Activated CD4-positive, alpha-beta T cell treated with anti-CD3 and anti-CD28 coated beads, Interleukin-2, amount 50 U/mL, for 1 hour (primary cell): ENCODE measurements at places on chromosomes 16 and 17.
A peak's percentile ranks its signal among the peaks of the same experiment; 100 is the strongest.

DNA sequence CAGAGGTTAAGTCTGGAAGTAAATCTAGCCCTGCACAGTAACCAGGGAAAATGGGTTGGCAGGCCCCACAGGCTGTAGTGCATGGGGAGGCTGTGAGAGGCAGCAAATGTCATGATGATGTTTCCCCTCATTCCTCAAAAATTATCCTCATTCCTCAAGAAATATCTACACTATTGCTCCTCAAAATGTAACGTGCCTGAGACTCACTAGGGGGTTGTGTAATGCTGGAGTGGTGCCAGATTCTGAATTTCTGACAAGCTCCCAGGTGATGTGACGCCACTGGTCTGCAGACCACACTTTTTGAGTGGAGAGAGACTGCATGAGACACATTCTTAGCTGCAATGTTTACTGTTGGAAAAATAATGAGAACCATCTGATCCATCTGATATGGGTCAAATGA, 1.2 kb upstream of the MPP3 start:
- no peak for DNase-seq

GRCh38 chr16:9128346-9129342, 37.2 kb downstream of the HAPSTR1 start:
- DNase-seq, result no peak

DNA sequence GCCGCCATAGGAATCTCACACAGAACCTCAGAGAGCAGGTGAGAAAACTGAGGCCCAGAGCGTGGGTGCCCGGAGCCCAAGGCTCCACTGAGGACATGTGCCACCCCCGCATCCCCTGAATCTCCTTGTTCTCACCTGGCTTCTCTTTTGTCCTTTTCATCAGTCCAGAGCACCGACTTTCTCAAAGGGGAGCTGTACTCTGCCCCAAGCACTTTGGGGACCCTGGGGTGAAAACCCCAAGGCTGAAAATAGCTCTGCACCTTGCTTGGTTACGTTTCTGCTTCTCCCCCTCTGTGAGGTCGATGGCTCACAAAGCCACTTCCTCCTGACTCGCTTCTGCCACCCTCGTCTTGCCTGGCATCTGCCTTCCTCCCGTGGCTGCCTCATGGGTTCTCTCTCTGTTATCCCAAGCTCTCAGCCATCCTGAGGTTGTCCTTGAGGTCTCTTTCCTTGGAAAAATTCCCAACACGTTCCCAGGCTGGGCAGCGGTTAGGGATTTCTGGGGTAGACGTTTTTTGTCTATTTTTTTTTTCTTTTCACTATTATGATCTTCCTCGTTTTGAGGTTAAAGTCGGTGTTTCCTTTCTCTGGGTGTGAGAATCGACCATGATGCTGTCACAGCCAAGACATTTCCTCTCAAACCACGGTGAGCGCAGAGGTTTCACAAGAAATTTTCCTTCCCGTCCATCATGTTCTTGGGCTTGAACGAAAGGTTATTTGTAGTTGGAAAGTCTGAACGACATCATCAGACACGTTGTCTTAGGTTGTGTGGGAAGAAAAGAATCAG, 37.2 kb downstream of the IRF8 start:
- peak; percentile 60 for DNase-seq

GRCh38 chr17:37648555-37648954, 5.3 kb upstream of the DDX52 start:
- no peak for DNase-seq

DNA sequence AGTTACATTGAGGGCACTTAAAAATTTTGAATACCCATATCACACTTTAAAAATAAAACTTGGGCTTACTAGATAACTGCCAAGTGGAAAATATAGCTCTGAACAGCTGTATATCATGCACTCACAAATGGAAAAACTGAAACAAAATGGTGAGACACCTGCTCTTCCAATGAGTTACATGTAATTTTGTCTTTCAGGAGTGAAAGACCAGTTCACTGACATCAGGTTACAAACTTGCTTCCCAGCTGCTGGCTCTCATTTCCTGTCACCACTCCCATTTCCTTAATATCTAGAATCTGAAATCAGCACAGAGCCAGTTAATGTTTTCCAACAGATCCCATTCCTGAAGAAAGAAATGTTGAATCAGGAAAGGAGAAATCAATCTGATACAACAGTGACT, 10.8 kb downstream of the CSNK2A2 start:
- DNase-seq, result no peak

- DNase-seq, result no peak
Observed at GRCh38 chr17:67046398-67046797, 2.0 kb downstream of the CACNG1 start.

GRCh38 chr16:8084882-8085281, 505.4 kb downstream of the TMEM114 start:
- DNase-seq, result no peak

DNA sequence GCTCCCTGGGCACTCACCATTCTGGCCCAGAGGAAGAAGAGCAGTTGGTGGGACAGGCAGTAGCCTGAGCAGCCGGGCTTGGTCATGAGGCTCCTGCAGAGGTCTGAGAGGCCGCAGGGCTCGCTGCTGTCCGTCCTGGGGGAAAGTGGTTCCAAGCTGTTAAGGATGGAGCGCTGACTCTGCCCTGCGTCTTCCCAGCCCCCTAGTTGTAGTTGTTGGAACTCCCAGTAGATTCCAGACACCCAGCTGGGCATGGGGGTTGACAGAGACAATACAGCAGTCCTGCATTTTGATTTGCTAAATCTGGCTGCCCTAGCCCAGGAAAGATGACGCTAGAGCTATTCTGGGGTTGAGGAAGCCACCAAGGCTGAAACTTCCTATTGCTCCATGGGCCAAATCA, 7.3 kb downstream of the C16orf89 start:
- DNase-seq, result no peak

GRCh38 chr17:8226536-8227237, 16.3 kb upstream of the AURKB start:
- no peak for DNase-seq

- no peak for DNase-seq
Observed at GRCh38 chr17:47733674-47734410, 806 bp downstream of the TBX21 start.

- no peak for DNase-seq
Observed at GRCh38 chr17:11871773-11872172, 125.5 kb downstream of the ZNF18 start.

DNA sequence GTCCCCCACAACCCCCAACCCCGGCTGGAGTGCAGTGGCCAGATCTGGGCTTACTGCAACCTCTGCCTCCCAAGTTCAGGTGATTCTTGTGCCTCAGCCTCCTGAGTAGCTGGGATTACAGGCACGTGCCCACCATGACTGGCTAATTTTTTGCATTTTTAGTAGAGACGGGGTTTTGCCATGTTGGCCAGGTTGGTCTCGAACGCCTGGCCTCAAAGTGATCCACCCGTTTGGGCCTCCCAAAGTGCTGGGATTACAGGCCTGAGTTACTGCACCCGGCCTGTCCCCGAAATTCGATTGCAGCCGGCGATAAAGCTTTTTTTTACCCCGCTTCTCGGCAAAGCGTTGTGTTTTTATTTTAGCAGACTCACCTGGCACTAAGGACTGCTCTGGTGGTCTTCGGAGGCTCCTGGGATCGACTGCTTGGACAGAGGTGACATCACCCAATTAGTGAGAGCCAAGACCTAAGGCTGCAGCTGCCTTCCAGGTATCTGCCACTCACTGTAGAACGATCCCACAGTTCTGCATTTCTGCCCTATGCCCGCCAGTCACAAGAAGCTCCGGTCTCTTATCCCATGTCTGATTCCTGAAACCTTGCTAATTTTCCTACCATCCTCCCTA, 82.2 kb upstream of the ARL4D start:
- no peak for DNase-seq

- no peak for DNase-seq
Observed at GRCh38 chr17:49789243-49789578, 730 bp downstream of the KAT7 start.

DNA sequence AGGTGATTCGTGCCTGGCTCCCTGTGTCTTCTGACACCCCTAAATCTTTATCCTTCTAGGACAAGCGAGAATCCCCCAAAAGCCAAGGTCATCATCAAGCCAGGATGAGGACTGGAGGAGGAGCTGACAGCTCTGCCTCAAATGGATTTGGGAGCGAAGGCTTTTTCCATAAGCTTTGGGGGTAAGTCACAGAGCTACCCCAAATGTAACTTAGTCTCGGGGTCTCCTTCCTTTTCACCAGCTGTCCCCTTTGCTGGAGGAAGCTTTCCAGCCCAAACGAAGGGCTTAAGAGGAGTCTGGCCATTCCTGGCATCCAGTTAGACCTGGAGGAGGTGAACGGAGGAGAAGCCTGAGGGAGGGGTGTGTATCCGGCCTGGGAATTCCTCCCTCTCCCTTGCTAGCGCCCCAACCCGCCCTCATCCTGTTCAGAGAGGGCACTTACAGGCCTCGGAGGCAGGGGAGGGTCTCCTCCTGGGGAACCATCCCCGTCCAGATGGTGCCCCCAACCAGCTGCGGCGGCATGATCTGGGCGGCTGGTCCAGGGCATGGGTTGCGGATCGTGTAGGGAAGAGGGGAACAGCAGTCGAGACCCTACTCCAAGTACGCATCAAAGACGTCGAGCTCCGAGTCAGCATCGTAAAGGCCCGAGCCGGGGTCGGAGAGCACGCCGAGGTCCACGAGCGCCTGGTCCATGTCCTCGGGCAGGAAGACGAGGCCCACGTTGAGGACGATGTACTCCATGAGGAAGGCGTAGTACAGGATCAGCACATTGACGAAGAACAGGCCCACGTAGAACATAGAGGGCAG, 938 bp downstream of the DEXI start:
- no peak for DNase-seq

- no peak for DNase-seq
Observed at GRCh38 chr17:70072546-70073309, 2.3 kb upstream of the KCNJ16 start.

DNA sequence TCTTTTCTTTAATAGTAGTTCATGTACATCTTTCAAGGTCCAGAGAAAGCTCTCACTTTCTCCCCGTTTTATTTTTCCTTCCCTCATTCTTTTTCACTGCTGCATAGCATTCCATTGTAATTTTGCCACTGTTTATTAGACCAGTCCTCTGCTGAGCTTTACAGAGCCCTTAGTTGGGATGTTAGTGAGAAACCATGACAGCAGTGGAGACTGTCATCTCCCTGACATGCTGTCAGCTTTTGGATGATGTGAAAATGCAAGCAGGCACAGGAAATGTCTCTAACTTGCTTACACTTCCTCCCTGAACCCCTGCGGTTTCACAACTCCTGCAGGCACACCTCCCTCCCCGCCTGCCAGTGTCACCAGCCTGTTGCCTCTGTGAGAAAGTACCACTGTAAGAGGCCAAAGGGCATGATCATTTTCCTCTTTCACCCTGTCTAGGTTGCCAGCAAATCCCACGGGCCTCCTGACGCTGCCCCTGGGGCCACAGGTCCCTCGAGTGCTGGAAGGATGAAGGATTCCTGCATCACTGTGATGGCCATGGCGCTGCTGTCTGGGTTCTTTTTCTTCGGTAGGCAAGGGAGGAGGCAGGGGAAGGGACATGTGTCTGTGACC, at the start of gene ITGAL:
ITGAL (plus strand) TSS at position 415 of the 615 bp plus-strand sequence; CDS start at position 511, 96 bp downstream.
- peak; percentile 75 for DNase-seq

DNA sequence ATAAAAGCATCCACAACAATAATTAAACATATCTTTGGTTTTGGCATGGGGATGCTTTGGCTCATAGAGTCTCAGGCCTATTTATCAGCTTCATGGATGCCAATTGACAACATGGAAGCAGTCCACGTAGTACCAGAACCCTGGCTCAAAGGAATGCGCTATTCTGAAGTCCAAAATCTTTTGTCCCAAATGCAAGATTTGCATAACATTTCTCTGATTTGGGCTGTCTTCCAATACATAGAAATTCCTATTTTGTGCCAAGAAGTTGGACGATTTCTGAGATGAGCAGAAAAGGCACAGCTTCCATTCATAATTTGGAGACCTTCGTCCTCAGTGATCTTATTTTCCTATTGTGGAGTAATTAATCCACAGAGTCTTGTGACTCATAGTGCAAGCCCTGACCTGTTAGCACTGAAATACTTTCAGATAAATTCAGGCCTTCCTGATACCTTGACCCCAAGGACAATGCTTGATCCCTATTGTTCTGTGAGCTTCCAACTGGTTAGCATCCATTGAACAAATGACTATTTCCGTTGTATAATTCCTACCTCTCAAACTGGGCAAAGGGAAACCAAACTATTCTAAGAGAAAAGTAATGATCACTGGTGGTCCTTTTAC, 78.4 kb upstream of the CDH11 start:
- DNase-seq, result no peak

DNA sequence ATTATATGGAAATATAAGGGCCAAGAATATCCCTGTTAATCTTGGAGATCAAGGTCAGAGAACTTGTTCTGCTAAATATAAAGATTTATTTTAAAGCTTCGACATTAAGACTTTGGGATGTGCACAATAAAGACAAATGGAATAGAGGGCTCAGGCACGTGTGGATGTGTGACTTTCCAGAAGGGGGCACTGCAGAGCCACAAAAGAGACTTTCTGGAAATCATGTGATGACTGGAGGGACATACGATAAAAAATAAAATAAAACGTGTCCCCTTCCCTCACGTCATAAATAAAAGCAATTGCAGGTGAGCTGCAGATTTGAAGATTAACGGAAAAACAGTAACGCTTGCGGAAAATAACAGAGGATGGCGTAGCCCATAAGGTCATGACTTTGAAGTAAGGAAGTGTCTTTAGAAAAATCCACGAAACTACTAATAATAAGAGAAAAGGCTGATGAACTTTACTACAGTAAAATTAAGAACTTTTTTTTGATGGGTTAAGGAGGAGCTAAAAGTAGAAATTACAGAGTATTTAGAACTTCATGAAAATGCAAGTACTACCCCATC, 9.4 kb upstream of the ENGASE start:
- peak; percentile 58 for DNase-seq

- no peak for DNase-seq
Observed at GRCh38 chr16:22787466-22788192, 26.3 kb upstream of the HS3ST2 start.

DNA sequence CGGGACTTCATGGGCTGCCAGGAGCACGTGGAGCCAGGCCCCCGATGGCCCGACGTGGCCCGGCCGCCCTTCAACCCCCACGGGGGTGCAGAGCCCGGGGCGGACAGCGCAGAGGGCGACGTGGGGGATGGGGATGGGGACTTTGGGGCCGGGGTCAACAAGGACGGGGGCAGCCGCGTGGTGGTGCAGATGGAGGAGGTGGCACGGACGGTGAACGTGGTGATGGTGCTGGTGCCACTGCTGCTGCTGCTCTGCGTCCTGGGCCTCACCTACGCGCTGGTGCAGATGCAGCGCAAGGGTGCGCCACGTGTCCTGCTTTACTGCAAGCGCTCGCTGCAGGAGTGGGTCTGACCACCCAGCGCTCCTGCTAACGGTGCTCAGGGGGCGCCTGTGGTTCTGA, 19.5 kb downstream of the MMP15 start:
- DNase-seq, result no peak

DNA sequence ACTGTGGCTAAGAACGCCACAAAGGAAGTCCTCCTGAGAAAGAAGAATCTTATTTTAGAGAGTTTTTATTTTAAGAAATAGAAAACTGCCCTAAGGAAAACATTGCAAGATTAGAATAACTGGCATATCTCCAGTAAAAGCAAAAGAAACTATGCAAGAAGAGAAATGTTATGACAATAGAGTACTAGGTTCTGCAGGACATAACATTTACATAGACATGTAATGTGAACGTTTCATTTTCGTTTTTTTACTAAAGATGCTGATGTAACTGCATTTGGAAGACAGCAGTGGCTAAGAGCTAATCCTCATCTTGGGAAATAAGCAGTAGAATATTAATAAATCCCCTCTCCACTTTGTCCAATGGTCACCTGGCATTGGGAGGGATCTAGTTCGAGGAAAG, 7.8 kb upstream of the ASGR2 start:
- no peak for DNase-seq
